ENCODE measurements at places on chromosomes 5 and 9.

- no peak for DNase-seq
Observed at GRCh38 chr5:138665261-138665660, 88.0 kb upstream of the CTNNA1 start.

DNA sequence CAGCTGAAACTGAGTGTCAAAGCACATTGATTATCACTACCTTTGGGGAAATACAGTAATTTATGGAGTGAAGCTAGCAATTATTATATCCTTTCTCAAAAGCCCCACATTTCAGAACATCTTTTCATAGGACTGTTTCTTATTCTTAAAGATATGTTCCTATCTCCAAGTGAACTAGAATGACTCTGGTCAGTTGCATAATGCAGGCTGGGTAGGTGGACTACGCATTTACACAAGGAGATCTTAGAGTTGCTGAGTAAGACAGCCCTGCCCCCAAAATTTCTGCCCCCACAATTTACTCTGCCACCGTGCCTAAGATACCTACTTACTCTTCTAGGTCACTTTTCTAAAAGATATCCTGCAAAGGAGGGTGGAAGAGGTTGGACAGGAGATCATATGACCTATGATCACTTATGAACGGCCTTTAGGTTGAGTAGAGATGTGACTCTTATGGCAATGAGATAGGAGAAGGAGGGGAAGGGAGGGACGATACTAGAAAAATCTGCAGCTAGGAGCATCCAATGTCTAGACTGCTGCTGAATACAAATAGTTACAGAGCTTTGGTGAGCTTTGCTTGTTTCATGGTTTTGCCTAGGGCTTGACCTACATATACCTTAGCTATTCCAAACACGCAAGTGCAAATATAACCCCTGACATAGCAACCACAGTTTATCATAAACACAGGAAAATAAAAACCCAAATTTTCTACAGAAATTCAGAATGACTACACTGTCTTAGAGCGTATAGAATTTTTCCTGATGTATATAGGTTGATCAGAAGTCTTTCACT lies 121.7 kb downstream of the GLIS3 start:
- no peak for DNase-seq

DNA sequence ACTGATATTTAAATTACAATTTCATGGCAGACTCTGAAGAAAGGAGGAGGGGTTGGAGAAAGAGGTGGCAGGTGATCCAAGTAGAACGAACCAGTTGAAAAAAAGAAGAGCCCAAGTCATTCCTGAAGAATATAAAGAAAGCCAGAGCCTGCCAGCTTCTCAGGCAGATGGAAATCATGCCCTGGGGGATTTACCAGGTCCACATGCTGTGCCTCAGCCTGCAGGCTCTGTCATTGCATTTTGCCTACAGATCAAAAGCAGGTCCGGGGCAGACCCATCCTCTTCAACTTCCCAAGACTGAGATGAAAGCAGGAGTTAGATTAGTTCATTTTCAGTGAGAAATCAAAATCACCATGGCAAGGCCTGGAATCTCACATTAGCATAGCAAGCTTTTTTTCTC lies 48.5 kb downstream of the GDNF start:
- no peak for DNase-seq

- no peak for DNase-seq
Observed at GRCh38 chr9:27041746-27042145, 36.3 kb upstream of the LRRC19 start.

DNA sequence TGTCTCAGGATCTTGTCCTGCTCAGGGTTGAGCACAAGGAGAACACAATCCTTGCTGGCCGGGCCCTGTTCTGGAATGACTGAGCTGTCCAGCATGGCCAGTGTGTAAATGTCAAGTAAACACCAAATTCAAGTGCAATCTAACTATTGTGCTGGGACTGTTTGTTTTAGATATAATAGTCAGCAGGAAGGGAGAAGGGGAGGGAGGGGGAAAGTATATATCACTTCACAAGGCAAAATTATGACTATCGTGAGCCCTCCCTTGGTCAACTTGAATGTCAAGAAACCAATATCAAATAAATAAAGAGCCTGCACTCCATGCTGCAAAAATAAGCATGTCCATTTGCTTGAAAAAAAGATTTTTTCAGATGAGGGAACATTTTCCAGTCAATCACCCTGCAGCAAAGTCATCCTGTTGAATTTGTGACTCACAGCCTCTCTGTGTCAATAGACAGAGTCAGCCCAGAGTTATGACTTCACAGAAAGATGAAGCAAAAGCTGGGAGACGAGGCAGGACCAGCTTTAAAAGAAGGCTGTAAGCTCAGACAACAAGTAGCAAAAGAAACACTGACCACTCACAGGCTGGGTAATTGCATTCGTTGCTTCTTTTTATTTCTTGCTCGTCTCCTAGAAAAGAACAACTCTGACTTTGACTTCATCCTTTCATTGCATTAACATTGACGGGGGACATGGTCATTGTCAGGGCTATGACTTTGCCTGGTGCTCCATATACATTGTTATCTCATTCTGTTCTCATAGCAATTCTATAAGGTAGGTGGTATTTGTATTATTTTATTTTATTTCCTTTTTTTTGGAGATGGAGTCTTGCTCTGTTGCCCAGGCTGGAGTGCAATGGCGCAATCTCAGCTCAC lies 15.3 kb upstream of the KLF4 start:
- DNase-seq: peak; percentile 76

- DNase-seq: no peak
Observed at GRCh38 chr5:76638479-76638878, 15.3 kb upstream of the F2RL2 start.

DNA sequence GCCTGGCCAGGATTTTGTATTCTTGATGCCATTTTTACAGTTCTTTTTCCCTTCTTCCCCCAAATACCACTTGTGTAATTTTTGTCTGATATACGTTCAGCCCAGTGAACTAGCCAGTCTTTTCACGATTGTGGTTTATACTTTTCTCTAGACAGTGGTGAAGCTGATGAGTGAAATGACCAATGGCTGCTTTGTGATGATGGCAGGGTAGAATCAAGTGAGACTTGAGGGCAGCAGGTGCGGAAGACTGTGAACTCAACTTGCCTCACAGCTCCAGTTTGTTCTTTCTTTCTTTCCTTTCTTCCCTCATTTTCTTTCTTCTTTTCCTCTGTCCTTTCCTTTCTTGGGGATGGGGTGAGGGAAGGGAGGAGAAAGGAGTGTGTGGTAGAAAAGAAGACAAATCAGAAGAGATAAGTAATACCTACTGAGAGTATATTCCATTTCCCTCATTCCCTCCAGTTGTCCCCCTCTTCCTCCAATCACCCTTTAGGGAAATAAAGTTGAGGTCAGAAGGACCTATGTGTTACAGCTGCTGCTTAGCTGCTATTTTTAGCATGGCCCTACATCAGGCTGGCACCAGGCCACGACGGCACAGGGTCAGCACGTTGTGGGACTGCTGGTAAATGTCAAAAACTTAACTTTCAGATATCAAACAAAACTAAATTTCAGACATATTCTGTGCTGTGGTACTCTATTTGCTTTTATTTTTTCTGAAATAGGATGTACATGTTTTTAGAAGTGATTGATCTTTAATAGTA lies 12.3 kb downstream of the ZSWIM6 start:
- no peak for DNase-seq

DNA sequence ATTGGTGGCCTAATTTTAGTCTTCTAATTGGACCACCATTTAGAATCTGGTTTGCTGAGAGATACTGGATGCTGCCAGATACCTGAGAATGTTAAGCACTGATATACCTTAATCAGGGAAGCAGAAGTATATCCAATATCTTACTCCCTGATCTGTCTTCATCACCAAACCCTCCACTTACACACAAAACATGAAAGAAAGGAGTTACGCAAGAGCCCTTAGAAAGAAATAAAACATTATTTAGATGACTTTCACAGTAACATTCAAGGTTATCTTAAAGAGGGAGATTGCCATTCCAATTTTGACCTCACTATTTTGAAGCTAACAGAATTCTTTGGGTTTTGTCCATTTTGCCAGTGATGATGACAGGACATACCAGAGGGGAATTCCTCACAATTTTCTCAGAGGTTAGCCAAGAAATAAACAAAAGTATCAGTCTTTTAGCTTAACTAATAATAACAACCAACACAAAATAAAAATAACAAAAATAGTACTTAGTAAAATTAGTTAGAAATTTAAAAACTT lies 496.1 kb downstream of the NFIB start:
- no peak for DNase-seq

- no peak for DNase-seq
Observed at GRCh38 chr5:40780858-40781257, 17.3 kb downstream of the PRKAA1 start.

DNA sequence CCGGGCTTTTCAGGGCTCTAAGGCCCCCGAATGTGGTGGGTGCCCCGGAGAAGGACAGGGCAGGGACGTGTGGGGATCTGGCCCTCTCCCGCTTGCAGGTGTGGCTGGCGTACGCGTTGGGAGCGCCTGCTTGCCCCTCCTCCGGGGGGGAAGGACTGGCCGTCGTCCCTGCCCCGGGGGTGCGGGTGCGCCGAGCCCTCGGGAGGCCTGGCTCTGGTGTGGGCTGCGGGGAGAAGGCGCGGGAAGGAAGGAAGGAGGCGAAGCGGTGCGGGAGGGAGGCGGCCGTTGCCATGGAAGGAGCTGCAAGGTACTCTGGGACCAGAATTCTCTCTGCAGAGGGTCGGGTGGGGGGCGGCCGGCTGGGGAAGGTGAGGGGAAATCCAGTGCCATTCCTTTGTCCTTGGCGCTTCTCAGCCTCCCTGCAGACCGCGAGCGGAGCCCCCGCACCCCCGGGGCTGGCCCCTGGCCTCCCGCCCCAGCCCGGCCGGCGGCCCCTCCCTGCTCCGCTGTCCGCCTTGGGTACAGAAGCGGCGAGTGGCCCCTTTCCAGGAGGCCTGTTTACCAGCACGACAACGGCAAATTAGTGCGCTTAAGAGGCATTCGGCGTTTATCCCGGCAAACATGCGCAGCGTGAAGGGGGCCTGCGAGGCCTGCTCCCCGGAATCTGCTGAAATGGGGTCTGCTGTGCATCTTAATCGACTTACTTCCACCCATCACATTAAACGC lies 67.1 kb upstream of the UNC5A start:
- no peak for DNase-seq

Data from urothelium cell line (cell line).